ENCODE measurements at places on chromosomes 16 and 17. TPM values are rescaled to one million over a fixed set of nuclear protein-coding genes. Genes with fewer than 3 reads are reported as not detected.

DNA sequence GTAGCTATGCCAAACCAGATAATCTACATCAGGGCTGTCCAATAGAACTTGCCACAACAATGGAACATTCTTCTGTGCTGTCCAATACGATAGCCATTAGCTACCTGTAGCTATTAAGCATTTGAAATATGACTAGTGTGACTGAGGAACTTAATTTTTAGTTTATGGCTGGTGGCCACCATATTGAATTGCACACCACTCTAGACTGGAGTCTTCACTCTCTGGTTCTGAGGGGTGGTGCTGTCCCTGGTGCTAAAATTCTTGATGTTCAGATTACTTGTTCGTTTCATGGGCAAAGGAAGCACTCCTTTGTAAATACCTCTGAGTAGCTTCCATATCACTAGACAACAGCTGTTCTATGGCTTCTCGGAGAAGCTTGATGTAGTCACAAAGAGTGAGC is 296.6 kb downstream of the NPIPA8 start:
- no peak overlapping the region for H3K4me3 ChIP-seq
- no peaks in the 10 kb centered on the region for H3K4me1 ChIP-seq
- H3K27me3 ChIP-seq = no peaks in the 10 kb centered on the region
- DNase-seq = no peak
- no peaks in the 10 kb centered on the region for H3K36me3 ChIP-seq

DNA sequence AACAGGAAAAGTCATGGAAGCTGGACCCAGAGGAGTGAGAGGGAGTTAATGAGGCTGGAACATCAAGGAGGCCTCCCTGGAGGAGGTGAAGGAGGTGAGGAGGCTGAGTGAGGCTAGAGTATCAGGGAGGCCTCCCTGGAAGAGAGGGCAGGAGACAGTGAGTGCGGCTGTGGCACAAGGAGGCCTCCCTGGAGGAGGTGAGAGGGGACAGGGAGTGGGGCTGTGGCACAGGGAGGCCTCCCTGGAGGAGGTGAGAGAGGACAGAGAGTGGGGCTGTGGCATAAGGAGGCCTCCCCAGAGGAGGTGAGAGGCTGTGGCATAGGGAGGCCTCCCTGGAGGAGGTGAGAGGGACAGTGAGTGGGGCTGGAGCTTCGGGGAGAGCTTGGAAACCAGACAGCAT is 5.5 kb downstream of the CAMKK1 start:
- no peak overlapping the region for H3K4me3 ChIP-seq
- peak overlapping the region; percentile 20 for H3K27ac ChIP-seq
- H3K36me3 ChIP-seq = peaks cover 14% of the 10 kb centered on the region
- H3K4me1 ChIP-seq = peaks cover 46% of the 10 kb centered on the region
- no peak for DNase-seq

- no peaks in the 10 kb centered on the region for H3K27me3 ChIP-seq
- H3K4me3 ChIP-seq = no peak overlapping the region
- DNase-seq = no peak
- H3K4me1 ChIP-seq = no peaks in the 10 kb centered on the region
- peaks cover 4% of the 10 kb centered on the region for H3K36me3 ChIP-seq
Measured at GRCh38 chr17:31147507-31148202, 52.9 kb downstream of the NF1 start.

GRCh38 chr16:66058172-66058691 is 308.3 kb upstream of the CDH5 start:
- H3K4me3 ChIP-seq = no peak overlapping the region
- H3K4me1 ChIP-seq = no peaks in the 10 kb centered on the region
- no peaks in the 10 kb centered on the region for H3K27me3 ChIP-seq
- DNase-seq = no peak

DNA sequence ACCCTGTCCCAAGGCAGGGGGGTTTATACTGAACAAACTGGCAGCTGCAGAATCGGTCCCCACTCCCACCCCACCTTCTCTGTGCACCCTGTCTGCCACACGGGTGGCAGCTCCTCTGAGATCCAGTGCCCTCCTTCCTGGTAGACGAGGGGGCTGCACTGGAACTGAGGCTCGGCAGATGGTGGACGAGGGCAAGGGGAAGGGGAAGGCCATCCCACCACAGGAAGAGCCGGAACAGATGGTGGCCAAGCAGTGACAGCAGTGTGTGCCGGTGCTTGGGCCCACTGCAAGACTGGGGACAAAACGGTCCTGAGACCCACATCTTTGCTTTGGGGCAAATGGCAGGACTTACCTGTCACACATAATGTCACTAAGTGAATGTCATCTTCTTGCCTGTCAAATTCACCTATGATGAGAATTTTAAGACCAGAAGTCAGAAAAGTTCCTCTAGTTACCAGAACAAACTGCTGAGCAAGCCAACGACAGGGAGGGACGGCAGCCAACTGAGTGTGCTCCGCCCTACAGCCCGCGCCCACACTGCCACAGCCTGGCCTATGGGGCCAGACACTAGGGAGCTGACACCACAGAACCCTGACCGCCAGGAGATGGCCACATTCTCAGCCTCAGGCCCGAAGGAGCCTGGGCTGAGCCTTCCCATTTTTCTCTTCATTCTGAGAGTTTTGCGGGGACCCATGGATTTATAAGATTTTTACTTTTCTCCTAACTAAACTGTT is 14.4 kb downstream of the NTAN1 start:
- H3K36me3 ChIP-seq = peaks cover 9% of the 10 kb centered on the region
- H3K27me3 ChIP-seq = no peaks in the 10 kb centered on the region
- no peak overlapping the region for H3K27ac ChIP-seq
- no peak for DNase-seq
- no peak overlapping the region for H3K4me3 ChIP-seq

DNA sequence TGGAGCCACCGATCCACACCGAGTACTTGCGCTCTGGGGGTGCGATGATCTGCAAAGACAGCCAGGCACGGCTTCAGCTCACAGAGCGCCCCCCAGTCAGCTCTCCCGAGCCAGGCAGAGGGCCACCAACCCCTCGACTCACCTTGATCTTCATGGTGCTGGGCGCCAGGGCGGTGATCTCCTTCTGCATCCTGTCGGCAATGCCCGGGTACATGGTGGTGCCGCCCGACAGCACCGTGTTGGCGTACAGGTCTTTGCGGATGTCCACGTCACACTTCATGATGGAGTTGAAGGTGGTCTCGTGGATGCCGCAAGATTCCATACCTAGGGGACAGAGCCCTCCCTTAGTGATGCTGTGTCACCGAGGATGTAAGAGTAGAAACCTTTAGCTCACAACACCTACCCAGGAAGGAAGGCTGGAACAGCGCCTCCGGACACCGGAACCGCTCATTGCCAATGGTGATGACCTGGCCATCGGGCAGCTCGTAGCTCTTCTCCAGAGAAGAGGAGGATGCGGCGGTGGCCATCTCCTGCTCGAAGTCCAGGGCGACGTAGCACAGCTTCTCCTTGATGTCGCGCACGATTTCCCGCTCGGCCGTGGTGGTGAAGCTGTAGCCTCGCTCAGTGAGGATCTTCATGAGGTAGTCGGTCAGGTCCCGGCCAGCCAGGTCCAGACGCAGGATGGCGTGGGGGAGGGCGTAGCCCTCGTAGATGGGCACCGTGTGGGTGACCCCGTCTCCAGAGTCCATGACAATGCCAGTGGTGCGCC is 1.6 kb downstream of the ACTG1 start:
- H3K27me3 ChIP-seq = no peaks in the 10 kb centered on the region
- peaks cover 51% of the 10 kb centered on the region for H3K4me1 ChIP-seq
- DNase-seq = peak; percentile 66

CCL7 gene
- not detected for total RNA-seq
